ENCODE measurements at places on chromosomes 4 and X.

- DNase-seq = no peak
Observed at GRCh38 chr4:157217708-157218107, 2.8 kb upstream of the GRIA2 start.

DNA sequence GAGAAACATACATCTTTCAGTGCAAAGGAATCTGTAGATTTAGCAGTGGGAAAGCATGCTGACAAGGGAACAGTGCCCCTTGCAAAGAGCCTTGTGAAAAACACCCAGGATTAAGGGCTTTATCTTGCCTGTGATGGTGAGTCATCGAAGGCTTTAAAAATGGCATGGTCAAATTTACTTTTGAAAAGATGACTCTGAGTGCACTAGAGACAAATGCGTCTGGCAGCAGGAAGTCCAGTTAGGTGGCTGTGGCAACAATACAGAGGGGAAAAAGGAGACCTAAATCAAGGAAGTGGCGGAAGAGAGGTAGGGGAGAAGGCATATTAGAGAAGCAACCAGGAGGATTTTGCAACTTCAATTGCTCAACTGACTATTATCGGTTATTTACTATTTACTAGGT is 472.6 kb upstream of the CPEB2 start:
- DNase-seq = no peak

DNA sequence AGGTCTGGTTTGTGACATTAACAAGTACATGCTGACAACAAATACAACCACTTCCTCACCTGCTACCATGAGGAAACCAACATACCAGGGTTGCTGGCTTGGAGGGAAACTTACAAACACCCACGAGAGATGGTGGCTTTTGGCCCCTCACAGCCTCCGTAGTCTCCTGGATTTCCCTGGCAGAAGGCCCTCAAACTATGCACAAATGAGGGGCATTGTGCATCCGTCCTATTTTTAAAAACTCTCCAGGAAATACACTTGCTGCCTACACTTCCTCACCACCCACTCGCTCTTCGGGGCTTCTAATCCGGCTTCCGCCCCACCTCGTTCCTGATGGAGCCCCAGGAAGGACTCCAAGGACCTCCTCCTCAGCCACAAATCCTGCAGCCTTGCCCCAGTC is 355.0 kb upstream of the GATB start:
- DNase-seq = no peak

- no peak for DNase-seq
Observed at GRCh38 chrX:140912606-140913005, 89.8 kb upstream of the SPANXB1 start.

Measured in Right ventricle myocardium inferior (tissue), 1 donor.